ENCODE measurements at places on chromosomes 4 and X. TPM values are rescaled to one million over a fixed set of nuclear protein-coding genes. Genes with fewer than 3 reads are reported as not detected.

MXRA5 gene
- total RNA-seq: 0.13 TPM

NEK1 gene
- total RNA-seq: 9.0 TPM

TEX13C gene
- not detected for total RNA-seq

CXCL1 gene
- 4.5 TPM for total RNA-seq

PFKFB1 gene
- total RNA-seq: 0.19 TPM

SHROOM3 gene
- 7.0 TPM for total RNA-seq

GPC3 gene
- total RNA-seq: under 0.01 TPM

MAGEA8 gene
- total RNA-seq: not detected

TCP11X2 gene
- not detected for total RNA-seq

SMIM31 gene
- not detected for total RNA-seq

CXorf38 gene
- 7.8 TPM for total RNA-seq

SERPINA7 gene
- not detected for total RNA-seq

MTTP gene
- total RNA-seq: 0.13 TPM

STPG2 gene
- total RNA-seq: 0.06 TPM

REELD1 gene
- not detected for total RNA-seq

HHIP gene
- total RNA-seq: 6.2 TPM

ERCC6L gene
- total RNA-seq: 3.8 TPM

ARMCX5 gene
- 25.3 TPM for total RNA-seq

TMEM271 gene
- total RNA-seq: not detected

SLC39A8 gene
- total RNA-seq: 2.5 TPM

AMTN gene
- total RNA-seq: not detected

TLR6 gene
- total RNA-seq: 1.4 TPM

NEIL3 gene
- total RNA-seq: 6.6 TPM

GABRG1 gene
- not detected for total RNA-seq

RNF4 gene
- total RNA-seq: 35.3 TPM

CT45A2 gene
- not detected for total RNA-seq

GPM6B gene
- total RNA-seq: 36.3 TPM

Measured in aortic smooth muscle cell (primary cell).